ENCODE measurements at places on chromosomes 6 and 20.
A peak's percentile ranks its signal among the peaks of the same experiment; 100 is the strongest.

DNA sequence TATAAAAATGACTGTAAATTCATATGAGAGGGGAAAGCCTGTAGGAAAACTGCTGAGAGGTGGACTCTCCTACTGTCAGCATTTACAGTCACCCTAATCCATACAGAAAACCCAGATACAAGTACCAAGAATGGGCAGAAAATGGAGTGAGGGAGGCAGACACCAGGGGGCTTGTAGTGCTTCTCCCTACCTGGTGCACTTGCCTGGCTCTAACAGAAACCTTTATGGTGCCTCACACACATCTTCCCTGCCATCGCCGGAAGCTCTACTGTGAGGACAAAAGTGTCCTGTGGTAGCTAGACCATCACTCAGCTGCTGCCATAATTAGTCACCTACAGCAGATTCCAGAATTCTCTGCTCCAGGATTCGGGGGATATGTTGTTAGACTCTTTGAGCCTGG lies 441.3 kb downstream of the TFAP2B start:
- no peak for DNase-seq

- no peak for DNase-seq
These were observed 30.6 kb downstream of the ADGRF4 start for GRCh38 chr6:47729019-47729418.

DNA sequence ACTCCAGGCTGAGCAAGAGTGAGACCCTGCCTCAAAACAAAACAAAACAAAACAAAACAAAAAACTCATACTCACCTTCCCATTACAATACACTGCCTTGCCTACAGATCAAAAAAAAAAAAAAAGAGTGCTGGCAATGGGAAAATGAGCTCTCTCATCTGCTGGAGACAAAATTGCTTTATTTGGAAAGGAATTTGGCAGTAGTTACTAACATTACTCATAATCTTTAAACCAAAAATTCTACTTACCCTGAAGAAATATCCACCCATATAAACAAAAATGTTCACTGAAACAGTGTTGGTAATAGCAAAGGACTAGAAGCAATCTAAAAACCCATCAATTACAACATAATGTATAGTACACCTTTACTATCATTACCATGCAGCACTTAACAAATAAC lies 120.4 kb downstream of the RNGTT start:
- no peak for DNase-seq

DNA sequence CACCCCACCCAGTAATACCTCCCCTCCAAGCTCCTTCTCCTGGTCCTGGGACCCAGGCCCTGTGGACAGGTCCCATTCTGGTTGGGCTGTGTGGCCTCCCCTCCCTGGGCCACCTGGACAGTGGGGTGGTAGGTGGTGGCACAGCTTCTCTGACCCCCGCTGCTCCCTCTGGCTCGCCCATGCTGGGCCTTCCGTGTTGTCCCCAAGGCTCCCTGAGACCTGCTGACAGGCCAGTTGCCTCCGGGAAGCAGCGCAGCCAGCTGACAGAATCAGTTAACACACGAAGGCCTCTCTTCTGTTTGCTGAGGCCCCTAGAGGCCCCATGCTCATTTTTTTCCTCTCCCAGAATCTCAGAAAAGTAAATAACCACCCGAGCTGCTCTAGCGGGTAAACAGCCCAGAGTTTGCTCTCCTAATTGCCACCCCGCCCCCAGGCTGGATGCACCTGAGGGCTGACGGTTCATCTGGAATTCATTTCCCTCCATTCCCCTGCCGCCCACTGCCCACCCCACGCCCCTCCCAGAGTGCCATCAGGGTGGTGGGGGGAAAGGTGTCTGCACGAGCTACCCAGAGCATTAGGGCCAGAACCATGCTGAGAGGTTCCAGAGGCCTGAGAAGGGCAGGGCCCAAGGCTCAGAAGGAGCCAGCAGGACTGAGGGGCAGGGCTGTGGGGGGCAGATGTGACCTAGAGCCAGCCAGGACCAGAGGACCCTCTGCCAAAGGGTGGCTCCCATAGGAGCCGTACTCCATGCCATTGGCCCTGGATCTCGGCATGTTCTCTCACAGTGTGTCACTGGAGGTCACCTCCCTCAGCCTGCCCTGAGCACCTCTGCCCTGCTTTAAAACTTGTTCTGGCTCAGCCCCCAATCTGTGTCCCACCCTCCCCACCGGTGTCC lies 157.5 kb downstream of the GRM4 start:
- peak; percentile 46 for DNase-seq

DNA sequence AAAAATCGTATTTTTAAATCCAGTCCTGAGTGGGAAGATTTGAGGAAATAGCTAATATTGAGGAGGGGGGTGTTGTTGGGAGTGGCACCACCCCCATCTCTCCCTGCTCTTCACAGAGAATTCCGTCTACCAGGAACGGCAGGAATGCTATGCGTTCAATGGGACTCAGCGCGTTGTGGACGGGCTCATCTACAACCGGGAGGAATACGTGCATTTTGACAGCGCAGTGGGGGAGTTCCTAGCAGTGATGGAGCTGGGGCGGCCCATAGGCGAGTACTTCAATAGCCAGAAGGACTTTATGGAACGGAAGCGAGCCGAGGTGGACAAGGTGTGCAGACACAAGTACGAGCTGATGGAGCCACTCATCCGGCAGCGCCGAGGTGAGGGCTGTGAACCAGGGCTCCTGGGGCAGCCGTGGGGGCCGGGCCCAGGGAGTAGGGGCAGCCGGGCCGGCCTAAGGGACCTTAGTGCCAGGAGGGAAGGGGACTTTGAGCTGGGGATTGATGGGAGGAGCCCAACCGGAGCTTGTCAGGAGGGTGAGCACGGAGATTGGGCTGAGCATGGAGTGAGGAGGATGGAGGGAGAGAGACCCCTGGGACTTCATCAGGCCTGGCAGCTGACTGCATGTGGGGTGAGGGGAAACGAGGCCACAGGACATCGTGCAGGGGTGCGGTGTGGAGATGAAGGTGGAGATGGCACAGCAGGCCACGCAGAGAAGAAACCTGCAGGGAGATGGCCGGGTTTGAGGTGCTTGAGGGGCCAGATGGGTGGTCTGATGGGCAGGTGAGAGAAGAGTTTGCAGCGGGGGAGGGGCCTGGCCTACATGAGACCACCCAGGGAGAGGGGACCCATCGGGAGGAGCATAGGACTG lies 41.3 kb downstream of the HLA-DPB1 start:
- no peak for DNase-seq

DNA sequence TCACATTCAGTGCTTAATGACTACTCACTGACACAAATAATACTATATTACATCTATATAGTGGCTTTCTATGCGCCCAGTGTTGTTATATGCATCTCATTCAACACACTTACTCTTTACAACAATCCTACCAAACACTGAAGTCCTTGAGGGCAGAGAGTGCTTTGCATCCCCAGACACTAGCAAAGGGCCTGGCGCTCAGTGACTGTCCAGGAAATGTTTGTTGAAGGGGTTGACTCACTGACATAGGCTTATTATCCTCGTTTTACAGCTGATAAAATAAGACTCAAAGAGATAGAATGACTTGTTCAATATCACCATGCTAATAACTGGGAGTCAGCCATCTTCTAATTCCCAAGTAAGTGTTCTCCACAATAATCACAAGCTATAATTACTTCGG lies 163.3 kb downstream of the ARHGAP18 start:
- DNase-seq, result no peak

- DNase-seq, result no peak
These were observed 76.1 kb upstream of the TFAP2D start for GRCh38 chr6:50637267-50637666.

GRCh38 chr6:118899948-118900347 lies 6.0 kb downstream of the ASF1A start:
- DNase-seq, result no peak

DNA sequence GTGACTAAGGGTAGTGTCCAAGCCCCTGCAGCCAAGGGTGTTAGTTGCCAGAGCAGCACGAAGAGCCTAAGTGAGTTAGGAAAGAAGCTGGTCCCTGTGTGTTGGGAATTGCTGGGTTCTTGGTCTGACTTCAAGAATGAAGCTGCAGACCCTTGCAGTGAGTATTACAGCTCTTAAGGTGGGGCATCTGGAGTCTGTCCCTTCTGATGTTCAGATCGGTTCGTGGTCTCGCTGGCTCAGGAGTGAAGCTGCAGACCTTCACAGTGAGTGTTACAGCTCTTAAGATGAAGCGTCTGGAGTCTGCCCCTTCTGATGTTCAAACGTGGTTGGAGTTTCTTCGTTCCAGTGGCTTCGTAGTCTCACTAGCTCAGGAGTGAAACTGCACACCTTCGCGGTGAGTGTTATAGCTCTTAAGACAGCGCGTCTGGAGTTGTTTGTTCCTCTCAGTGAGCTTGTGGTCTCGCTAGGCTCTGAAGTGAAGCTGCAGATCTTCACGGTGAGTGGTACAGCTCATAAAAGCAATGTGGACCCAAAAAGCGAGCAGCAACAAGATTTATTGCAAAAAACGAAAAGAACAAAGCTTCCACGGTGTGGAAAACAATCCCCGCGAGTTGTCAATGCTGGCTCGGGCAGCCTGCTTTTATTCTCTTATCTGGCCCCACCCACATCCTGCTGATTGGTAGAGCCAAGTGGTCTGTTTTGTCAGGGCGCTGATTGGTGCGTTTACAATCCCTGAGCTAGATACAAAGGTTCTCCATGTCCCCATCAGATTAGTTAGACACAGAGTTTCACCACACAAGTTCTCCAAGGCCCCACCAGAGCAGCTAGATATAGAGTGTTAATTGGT lies 31.8 kb downstream of the PXDC1 start:
- no peak for DNase-seq

DNA sequence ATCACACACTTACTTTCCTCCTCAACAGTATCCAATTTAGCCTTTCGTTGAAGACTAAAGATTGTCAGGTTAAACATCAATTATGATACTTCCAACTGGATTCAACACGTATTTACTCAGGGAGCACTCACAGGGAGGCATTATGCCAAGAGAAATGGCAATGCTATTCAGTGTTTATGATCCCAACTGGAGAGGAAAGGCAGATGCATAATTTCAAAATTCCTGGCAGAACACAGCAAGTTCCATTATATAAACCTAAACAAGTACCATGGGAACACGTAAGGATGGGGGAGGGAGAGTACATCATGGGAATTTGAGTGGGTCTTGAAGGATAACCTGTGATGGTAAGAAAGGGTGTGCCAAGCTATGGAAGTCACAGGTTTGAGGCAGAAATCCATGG lies 112.7 kb downstream of the ISM1 start:
- no peak for DNase-seq

DNA sequence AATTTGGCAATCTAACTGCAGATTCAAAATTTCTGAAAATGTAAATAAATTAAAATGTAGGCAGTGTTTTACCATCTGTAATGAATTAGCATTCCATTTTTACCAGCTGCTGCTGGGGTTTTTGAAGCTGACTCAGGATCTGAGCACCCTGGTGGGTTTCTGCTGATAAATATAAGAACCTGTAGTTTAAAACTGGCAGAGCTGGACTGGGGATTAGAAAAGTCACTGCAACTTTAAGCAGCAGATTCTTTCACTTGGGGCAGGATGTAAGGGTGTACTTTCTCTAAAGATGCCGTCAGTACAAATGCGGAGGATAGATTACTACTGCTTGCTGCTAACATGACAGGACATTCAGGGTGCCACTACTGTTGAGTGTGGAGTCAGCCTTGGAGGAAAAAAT lies 341.8 kb downstream of the CDKAL1 start:
- no peak for DNase-seq

GRCh38 chr20:20338133-20338730 lies 29.7 kb upstream of the INSM1 start:
- no peak for DNase-seq

DNA sequence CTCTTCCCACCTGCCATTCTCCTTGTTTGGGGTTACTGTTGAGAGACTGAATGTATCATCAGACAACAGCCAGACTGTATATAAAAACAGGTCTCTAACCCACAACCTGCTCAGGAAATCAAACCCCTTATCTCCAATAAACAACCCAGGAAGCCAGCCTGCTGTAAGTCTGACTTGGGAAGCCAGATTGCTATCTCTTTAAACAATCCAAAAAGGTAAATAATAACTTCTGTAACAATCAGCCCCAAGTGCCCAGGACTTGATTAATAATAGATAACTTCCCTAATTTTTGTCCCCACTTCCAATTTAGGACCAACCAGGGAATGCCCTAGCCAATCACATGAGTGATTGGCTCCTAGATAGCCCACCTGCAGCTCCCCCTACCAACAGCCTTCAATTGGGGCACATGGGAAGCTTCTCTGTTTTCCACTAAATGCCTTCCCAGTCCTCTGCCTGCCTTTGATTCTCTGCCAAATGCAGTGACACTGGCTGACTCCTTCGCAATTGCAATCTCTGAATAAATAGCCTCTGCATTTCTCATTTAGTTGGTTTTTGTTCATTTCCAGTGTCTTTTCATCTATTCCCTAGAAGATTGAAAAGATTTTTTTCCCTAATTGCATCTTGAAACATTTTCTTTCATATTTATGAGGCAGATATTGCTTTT lies 117.1 kb upstream of the TAB2 start:
- no peak for DNase-seq

DNA sequence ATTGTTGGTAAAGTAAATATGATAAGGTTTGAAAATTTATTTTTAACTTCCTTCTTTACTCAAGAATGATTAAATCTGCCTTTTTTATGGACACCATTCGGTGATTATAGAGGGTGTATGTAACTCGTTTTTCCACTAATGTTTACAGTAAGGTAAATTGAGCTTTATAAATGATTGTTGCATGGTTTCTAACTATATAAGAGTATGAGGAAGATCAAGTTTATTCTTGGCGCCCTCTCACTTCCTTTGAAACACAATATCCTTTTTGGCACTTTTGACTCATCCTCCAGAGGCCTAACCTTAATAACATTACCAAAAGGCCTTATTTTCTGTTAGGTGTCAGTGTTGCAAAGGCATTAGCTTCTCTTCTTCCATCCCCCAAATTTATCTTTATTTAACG lies 41.8 kb upstream of the MTRF1L start:
- no peak for DNase-seq

DNA sequence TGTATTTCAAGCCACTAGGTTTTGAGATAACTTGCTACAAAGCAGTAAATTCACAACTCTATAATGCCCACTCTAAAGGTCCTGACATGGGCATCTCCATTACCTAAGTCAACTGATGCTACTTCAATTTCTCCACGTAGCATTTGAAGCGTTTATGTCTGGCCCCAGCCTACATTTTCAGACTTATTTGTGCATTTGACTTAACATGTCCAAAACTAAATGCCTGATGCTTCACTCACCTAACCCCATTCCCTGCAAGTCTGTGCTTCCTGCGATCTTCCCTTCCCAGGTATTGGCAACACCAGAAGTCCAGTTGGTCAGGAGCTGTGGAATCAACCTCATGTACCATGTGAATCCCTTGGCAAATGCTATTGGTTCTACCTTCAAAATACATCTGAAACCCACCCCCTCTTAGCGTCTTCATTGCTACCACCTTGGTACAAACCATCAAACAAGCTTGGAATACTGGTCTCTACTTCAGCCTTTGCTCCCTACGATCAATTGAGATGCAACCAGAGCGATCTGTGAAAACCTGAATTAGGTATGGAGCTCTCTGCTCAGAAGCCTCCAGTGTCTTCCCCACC lies 12.8 kb upstream of the ZNFX1 start:
- DNase-seq, result peak; percentile 36

GRCh38 chr20:59003836-59004492 lies 3.1 kb downstream of the CTSZ start:
- no peak for DNase-seq

- no peak for DNase-seq
These were observed 5.7 kb downstream of the BACH2 start for GRCh38 chr6:90290811-90291420.

- no peak for DNase-seq
These were observed 109.0 kb upstream of the TRAF3IP2 start for GRCh38 chr6:111714416-111715270.

- DNase-seq, result no peak
These were observed 5.2 kb downstream of the ZNFX1 start for GRCh38 chr20:49272654-49273053.

GRCh38 chr6:27592481-27593199 lies 119.7 kb upstream of the ZNF184 start:
- DNase-seq, result no peak

- no peak for DNase-seq
These were observed 22.7 kb downstream of the STXBP5 start for GRCh38 chr6:147226877-147227276.

Measured in T47D (cell line).